ENCODE measurements at places on chromosomes 5 and 9.

- no peak for ATAC-seq
Measured at GRCh38 chr5:120779674-120780073, 315.6 kb downstream of the PRR16 start.

DNA sequence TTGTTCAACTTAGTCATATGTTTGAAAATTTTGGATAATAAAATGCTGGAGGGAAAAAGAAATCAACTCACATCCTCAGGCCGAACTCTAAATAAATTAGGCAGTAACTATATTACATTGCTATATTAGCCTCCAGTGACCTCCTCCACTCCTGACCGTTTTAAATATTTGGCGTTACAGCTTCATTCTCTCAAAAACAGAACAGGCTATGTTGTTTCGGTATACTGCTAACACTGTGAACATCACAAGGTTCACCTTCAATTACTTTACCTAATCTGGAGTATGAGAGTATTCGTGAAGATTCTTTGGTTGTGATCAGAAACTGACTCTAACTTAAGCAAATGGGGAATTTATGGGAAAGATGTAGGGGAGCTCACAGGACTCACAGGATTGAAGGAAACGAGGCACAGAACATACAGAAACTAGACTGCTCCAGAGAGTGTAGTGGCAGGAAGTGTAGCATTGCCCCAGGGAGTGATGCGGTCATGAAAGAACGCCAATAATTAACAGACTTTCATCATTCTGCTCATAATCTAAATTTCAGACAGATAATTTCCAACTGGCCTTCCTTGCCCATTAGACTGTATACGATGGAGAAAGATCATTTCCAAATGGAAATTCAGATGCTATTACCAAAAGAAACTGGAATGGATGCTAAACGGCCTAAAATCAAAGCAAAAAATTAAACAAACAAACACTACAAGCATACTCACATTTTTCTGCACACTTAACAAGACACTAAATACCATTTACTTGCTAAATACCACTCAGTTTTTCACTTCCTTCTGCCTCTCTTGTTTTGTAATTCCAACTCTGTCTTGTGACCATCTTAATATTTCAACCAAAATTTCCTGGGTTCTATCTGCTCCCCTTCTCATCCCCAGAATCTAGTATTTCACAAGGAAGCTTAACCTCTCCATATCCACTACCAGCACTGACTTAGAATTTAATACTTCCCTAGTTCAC, 110.1 kb upstream of the LPAR1 start:
- no peak for ATAC-seq

GRCh38 chr5:10703676-10704075, 57.4 kb downstream of the DAP start:
- ATAC-seq = no peak

DNA sequence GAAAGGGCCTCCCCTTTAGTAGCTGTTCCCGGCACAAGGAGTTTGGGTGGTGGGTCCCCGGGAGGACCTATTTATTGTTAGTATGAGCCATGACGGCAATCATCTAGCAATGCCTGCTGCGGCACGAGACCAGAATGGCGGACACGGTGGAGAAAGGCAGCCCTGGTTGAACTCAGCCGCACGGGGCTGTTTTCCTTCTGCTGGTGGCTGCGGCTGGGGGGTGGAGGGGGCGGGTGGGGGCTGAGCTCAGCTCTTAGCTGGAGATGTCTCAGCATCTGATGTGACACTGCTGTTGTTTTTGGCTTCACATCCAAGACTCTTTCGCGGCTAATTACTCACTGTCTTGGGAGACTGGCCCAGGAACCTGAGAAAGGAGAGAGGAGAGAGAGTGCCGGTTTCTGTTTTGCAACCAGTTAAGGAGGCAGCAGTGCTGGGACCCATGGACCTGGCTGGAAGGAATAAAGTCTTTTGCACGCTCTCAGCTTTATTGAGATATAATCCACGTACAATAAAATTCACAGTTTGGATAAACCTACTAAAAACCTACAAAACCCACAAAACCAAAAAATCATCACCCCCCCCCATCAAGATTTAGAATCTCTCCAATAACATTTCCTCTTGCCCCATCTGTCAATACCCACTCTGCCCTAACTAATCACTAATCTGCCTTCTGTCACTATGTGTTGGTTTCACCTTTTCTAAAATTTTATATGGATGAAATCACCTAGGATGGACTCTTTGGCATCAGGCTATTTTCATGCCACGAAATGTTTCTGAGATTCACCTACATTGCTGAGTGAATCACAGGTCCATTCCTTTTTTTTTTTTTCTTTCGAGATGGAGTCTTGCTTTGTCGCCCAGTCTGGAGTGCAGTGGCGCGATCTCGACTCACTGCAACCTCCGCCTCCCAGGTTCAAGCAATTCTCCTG, 81.8 kb upstream of the NEURL1B start:
- ATAC-seq = no peak

GRCh38 chr9:93086447-93087224, 9.4 kb upstream of the CARD19 start:
- no peak for ATAC-seq

DNA sequence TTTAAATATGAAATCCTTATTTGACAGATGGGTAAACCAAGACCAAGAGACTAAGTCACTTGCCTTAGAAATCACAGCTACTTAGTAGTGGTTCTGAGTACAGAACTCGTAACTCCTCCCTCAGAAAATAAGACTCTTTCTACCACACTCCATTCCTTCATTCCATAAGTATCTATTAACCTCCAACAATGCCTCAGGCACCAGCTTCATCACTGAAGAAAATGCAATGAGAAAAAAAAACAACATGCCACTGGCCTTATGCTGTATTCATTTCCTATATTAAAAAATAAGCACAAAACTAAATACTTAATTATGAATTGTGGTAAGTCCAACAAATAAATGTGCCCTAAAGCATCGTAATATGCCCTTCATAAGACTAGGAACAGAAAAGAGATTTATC, 13.5 kb upstream of the FREM1 start:
- no peak for ATAC-seq

- ATAC-seq = peak; percentile 70
Measured at GRCh38 chr5:115098041-115098702, 71.5 kb downstream of the TRIM36 start.

GRCh38 chr9:7937761-7938491, 138.3 kb upstream of the DMAC1 start:
- no peak for ATAC-seq

- ATAC-seq = no peak
Measured at GRCh38 chr5:104513640-104514072, 951.1 kb upstream of the NUDT12 start.

GRCh38 chr5:172114875-172115422, 73.1 kb downstream of the STK10 start:
- peak; percentile 79 for ATAC-seq

DNA sequence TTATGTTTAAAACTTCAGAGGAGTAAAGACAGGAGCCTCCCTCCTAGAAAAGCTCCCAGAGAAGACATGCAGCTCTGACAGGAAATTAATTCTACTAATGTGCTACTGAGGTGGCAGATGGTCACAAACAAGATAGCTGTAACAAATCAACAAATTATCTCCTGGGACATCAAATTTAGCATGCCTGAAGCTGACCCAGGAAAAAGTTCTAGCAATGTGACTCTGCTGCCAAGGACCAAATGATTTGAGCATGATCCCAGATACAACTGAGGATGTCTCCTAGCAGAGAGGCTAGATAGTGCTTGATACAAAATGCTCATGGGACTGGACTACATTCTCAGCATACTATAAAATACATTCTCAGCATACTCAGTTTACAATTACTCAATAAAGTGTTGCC, 413.5 kb upstream of the SMC2 start:
- no peak for ATAC-seq

GRCh38 chr5:139402561-139403158, 1.2 kb downstream of the SPATA24 start:
- ATAC-seq = no peak

DNA sequence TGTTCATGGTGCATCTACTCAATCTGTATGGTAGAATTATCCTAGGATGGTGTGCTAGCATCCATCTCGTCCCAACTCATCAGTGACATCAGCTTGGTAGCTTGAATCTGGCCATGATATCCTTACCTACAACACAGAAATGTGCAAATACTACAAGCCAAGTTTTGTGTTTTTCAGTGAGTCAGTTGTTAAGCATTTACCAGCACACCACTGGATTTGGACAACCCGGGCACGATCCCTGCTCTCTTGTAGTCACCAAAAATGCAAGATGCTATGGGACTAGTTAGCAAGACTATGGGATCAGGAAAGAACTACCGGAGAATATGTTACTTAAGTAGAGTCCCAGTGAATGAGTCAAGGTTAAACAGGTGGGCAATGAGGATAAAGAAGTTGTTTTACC, 32.1 kb upstream of the ZNF354B start:
- no peak for ATAC-seq

DNA sequence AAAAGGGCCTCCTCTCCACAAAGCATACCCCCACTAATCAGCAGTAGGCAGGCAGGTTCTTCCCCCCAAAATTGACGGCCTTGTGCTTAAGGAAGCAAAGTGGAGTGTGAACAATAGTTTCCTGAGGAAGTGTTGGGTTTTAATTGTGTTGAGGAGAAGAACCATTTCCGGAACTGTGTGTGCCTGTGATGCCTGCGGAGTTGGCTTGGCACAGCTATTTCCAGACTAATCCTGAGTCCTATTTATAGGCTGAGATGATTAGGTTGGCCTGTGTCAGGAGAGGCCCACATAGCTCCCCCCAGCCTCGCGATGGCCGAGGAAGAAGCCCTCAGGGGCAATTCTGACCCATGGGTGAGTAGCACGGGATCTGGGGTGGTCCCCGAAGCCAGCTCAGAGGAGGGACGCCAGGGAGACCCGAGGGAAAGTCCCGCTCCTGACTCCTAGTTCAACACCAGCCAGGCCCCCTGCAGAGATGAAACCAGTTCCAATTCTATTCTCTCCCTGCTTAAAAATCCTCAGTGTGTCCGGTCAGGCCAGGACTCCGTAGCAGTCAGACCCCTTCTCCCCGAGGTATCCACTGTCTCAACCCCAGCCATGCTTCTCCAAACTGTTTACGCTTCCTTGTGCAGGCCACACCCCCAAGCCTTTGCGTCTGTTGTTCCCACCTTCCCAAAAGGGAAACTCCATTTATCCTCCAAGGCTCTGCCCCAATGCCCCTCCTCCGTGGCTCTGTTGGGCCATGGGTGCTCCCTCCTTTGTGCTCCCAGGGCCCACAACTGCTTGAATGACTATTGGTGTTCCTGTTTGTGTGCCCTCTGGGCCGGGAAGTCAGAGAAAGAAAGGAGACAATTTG, 18.1 kb downstream of the GSN start:
- ATAC-seq = no peak

DNA sequence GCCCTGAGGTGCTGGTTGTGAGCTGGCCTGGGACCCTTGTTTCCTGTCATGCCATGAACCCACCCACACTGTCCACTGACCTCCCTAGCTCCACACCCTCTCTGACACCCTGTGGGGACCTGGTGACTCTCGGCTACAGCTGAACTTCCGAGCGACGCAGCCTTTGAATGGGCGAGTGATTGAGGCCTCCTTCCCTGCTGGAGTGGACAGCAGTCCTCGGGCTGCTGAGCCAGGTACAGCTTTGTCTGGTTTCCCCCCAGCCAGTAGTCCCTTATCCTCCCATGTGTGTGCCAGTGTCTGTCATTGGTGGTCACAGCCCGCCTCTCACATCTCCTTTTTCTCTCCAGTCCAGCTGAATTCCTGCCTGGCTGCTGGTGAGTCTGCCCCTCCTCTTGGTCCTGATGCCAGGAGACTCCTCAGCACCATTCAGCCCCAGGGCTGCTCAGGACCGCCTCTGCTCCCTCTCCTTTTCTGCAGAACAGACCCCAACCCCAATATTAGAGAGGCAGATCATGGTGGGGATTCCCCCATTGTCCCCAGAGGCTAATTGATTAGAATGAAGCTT, 6.1 kb downstream of the CA9 start:
- no peak for ATAC-seq

All from stimulated activated memory B cell treated with anti-CD40 and anti-IgM and Interleukin-4, amounts not matched to agents 10 μg/mL and 1 μg/mL and 100 μg/mL, for 72 hours (primary cell).